Stimulated activated CD4-positive, alpha-beta T cell treated with anti-CD3 and anti-CD28 coated beads, Interleukin-4, amount 100 ng/mL, for 1 hour (primary cell): ENCODE measurements at places on chromosomes 13 and 19.

DNA sequence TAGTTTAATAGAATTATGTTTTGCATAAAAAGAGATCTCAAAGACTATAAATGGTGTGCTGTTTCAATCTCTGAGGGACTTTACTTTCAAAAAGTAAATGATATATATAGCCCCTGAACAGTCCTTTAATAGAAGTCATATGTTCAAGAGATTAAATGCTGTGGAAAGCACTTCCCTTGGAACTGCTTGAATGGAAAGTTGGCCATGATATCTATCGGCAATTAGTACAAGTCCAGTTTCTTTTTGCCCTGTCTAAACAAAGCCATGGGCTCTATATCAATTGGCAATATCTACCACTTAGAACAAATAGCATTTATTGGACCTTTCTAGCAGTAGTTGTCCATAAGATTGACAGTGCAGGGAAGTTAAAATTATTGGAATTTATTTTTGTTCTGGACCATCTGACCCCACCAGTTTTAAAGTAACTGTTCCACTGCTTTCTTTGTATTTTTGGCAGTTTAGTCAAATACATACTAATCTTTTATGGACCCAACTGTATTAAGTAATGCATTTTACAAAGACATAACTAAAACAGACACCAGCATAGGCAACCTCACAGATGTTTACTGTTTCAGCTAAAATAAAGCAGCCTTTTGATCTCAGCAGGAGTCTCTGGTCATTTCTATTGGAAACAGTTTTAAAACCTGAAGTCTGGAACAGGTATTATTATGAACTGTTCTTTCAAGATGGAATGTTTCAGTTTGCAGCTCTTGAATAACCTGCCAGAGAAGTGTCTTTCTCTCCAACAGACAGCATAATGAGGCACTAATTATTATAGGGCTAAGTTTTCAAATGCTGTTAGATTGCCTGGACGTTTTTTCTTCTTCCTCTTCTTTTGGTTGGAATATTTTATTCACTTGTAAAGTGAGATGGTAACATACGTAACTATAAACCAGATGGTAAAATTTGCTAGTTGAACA lies 282.6 kb downstream of the DCLK1 start:
- no peak for DNase-seq

GRCh38 chr19:47111682-47112165 lies 1.9 kb downstream of the ZC3H4 start:
- DNase-seq: no peak

- DNase-seq: peak; percentile 52
Observed at GRCh38 chr19:49746206-49746958, 16.7 kb downstream of the TSKS start.

- DNase-seq: peak; percentile 36
Observed at GRCh38 chr19:10074153-10074552, 12.0 kb upstream of the SHFL start.

GRCh38 chr13:114258589-114258988 lies 22.8 kb upstream of the UPF3A start:
- no peak for DNase-seq

- no peak for DNase-seq
Observed at GRCh38 chr19:22606954-22607652, 27.0 kb upstream of the ZNF492 start.
